Activated CD4-positive, alpha-beta T cell treated with anti-CD3 and anti-CD28 coated beads for 4 hours (primary cell): ENCODE measurements at places on chromosomes 11 and 22.

- DNase-seq = no peak
Observed at GRCh38 chr22:28930357-28931007, 47.1 kb downstream of the ZNRF3 start.

DNA sequence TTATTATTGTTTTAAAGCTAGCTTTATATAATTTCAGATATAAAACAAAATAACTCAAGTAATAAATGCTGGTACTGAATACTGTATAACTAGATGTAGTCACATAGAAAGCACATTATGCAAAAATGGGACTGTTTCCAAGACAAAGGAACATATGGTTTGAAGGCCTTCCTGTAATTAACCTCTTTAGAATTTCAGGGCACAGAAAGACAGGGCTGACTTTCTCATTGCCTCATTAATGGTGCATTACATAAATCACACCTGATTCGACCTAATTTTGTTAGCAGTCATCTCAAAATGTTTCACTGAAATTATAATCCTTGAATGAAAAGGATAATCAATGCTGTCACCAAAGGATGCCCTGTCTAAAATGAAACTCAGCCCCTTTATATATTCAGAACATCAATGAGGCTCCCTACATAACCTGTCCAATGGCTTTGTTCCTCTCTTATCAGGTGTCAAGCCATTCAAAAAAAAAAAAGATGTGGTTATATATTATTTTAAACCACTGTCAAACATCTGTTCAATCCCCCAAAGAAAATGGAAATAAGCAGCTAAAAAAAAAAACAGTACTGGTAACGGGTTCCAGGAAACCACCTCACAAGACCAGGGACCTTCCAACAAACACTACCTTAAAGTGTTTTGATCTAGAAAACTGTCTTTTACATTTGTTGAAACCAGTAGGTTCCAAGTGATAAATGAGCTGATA is 77.4 kb downstream of the FAM168A start:
- no peak for DNase-seq

- no peak for DNase-seq
Observed at GRCh38 chr11:64352995-64353714, 5.8 kb upstream of the RPS6KA4 start.

DNA sequence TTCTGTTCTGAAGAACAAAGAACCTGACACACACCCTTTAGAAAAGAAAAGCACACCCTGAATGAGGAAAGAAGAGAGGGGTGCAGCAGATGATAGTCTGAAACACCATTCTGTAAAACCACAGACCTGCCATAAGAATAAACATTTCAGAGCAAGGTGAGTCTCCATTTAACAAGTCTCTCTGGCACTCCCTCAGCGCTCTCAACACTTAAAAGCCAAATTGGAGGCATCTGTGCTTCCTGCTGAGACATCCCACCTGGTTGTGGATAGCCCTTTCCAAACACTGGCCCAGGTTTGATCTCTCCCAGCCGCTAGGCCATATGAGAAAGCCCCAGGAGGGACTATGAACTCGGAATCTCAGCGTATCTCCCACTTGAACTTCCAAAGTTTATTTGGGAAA is 36.3 kb downstream of the ETS1 start:
- no peak for DNase-seq

DNA sequence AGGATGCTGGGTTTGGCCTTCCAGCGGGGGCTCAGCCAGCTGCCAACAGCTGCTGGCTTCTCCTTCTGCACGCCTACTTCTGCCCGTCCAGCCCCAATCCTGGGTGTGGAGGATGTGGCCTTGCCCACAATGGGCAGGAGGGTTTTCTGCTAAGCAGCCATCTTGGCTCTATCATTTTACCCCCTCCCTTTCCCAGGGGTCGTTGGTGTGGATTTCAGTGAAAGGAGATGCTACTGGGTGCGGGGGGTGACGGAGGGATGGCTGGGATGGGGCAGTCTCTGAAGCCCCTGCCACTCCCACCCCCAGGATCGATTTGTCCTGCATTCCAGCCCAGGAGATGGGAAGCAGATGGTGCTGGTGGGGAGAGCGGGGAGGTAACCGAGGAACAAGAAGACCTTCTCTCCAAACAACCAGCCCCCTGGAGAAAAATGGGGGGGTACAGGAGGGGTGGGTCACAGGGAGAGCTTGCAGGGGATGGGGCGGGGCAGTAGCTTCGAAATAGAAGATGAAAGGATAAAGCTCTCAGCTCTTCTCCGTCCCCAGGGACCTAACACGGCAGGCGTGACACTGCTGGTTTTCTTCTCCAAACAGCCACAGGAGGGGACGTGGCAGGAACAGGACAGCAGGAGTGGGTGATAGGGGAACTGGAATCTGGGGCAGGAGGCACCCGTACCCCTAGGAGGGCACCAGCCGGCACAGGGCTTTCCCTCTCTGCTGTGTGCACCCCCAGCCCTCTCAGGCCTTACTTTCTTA is 68.9 kb downstream of the NECTIN1 start:
- no peak for DNase-seq

GRCh38 chr11:117170210-117170609 is 8.3 kb upstream of the SIDT2 start:
- DNase-seq = no peak

- peak; percentile 26 for DNase-seq
Observed at GRCh38 chr11:14969901-14970323, 2.2 kb downstream of the CALCA start.

GRCh38 chr22:27870234-27871191 is 48.5 kb downstream of the PITPNB start:
- DNase-seq = no peak

- DNase-seq = no peak
Observed at GRCh38 chr11:125968354-125968753, 22.5 kb downstream of the VSIG10L2 start.

DNA sequence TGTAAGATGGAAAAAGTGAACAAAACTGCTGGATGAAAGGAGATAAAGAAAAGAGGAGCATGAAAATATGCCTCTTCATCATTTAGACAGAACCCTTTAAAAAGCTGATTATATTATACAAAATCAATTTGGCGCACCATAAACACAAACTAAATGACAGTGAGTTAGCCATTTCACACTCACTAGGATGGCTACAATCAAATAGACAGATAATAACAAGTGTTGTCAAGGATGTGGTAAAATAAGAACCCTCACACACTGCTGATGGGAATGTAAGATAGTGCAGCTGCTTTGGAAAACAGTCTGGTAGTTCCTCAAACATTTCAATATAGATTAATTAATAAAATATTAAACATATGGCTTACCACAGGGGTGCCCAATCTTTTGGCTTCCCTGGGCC is 99.7 kb downstream of the CWF19L2 start:
- DNase-seq = no peak

DNA sequence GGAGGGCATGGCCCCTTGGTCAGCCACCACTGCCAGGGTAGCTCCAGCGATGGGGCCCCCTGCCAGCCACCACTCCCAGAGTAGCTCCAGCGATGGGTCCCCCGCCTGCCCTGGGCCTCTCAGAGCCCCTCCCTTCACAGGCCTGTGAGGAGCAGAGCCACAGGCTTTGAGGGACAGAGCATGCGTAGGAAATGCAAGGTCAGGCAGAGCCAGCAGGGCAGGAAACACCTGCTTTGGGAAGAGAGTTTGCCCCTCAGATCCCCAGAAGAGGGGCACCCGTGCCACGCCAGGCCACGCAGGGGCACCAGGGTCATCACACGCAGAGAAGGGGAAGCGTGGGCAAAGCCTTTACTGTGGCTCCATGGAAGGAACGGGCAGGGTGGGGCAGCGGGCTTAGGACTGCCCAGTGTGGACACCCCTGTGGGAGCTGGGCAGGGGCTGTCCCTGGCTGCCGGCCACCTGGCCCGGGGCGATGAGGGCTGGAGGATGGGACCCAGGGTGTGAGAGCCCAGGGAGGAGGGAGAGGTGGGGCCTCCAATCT is 477.8 kb downstream of the BRD1 start:
- no peak for DNase-seq

DNA sequence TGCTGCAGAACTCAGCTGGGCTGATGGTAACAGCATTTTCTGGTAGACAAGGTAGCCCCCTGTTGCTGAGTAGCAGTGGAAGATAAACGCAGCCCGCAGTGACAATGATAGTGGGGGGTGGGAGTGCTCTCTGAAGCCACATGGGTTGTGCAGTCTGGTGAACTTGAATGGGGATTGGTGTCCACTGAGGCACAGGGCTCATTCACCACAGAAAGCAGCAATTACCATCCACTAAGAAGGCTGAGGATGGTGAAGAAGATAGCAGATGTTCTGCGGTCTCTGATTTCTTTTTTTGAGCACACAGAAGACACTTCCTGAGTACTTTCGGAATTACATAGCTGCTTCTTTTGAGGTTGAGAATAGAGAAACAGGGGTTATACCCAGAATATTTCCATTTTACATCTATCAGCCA is 150.3 kb downstream of the LRRC4C start:
- no peak for DNase-seq

GRCh38 chr11:31240340-31240904 is 129.1 kb downstream of the DCDC1 start:
- no peak for DNase-seq

- no peak for DNase-seq
Observed at GRCh38 chr11:16738947-16739815, 734 bp downstream of the C11orf58 start.

DNA sequence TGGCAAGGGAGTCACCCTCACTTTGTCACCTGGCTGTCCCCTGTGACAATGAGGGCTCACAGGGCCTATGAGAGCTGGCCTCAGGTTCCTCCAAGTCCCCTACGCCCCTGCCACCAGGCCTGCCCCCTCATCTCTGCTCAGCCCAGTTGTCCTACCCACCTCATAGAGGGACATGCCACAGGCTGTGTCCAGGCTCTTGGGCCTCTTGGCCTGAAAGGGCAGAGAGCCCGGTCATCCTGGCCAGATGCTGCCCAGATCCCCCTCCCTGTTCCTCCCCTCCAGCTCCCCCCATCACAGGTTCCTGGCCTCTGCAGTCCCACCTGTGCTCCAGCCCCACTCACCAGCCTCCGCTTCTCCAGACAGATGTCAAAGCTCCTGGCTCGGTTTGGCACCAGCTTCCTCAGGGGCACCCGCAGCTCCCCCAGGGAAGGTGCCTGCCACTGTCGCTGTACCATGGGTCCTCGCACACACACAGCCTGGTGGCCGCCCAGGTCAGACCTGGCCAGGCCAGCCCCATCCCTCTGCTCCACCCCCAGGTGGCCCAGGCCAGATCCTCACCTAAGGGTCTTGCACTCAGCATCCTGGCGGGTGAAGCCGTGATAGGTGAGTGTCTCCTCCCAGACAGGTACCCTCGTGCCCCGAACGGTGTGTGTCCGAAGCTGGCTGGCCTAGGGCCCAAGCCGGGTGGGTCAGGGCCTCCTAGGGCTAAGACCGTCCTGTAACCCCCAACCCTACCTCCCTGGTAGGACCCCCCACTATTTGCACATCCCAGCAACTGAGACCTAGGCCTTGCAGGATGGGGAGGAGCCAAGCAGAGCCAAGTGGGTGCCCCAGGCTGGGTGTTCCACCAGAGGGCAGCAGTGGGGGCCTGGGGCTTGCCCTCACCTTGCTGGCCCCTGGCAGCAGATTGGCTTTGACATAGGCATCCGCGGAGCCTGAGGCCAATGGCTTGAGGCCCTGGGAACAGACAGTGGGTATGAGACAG is 8.3 kb downstream of the NDUFV1 start:
- peak; percentile 46 for DNase-seq

DNA sequence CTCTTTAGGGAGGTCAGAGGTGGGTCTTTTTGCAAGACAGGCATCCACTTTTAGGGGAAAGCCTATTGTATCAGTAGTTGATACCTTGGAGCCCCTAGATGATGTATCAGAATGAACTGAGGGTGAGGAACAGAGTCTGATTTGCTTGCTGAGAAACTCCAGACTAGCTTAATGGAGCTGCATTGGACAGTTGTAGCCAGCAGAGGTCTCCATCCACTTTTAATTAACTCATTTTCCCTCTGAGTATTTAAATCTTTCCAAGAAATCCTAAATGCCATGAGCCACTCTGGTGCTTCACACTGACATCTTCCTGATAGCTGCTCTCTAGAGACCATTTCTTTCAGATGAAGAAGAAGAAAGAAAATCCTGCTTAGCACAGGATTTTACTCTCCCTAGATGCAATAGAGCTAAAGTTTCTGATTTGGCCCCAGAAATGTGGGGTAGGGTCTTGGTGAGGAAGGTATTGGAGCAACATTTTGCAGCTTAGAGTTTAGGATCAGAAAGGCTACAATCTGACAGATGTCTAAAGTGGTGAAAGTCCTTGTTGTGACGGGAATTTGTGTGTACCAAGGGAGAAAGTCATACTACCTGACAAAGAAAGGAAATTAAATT is 38.0 kb downstream of the EXT2 start:
- no peak for DNase-seq

DNA sequence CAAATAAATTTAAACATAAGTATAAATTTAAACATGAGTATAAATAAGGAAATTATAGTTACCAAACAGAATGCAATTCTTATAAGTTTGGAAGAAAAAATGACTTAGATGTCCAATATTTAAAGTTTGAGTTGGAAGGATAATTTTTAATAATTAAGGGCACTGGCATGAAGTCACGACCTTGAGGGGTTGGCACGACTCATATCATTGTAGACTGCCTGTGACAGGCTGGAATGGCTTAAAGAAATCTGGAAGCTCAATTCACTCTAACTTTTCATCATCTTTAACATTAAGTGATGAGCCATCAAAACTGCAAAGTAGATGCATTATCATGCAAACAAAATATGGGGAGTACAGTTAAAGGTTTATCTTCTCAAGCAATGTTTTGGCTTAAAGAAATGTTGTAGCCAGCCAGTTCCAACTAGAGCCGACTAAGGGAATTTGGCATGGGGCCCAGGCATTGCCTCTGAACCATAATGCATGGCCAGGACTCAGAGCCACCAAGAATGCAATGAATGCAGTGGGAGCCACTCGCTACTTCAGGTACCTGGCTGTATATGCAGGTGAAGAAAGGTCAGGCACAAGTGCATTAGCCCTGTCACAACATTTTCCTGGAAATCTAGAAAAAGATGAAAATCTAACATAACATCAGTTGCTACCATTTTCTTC is 33.4 kb downstream of the PGR start:
- no peak for DNase-seq

GRCh38 chr11:130897262-130898182 is 18.8 kb downstream of the SNX19 start:
- DNase-seq = no peak

DNA sequence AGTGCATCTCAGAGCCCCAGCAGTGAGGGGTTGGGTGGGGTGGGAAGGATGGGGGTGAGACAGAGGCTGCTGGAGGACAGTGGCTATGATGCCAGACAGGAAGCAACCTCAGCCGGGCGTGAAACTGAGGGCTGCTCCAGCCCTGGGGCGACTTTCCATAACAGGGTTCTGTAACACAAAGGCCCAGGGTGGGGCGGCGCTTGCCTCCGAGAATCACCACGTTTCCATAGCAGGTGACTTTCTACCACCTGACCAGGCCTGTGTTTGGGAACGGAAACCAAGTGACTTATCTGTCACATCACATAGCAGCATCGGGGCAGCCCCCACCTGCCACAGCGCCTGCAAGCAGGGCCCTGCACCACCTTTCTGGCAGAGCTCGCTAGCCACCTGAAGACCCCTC is 85.8 kb downstream of the TRMU start:
- no peak for DNase-seq

- DNase-seq = no peak
Observed at GRCh38 chr11:91871791-91872190, 352.8 kb upstream of the FAT3 start.

- DNase-seq = no peak
Observed at GRCh38 chr22:46162771-46163556, 12.6 kb downstream of the PPARA start.
